ENCODE measurements at places on chromosomes 3 and 15. TPM values are rescaled to one million over a fixed set of nuclear protein-coding genes. Genes with fewer than 3 reads are reported as not detected.

DNA sequence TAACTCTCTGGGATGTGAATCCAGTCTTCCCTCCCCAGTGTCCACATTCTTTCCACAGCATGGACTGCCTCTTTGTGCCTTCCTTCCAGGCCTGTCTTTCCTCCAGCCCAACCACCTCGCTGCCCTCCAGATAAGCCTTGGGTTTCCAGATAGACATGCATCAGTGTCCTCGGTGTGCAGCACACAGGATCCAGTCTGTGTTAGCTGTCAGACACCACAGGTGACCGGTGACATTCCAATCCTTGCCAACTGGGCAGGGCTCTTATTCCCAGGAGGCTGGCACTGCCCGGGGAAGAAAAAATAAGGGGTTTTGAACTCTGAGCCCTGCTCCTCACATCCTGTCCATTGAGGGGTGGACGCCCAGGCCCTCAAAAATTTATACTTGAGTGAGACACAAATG lies 6.0 kb upstream of the SLC6A1 start:
- no peak for DNase-seq

GRCh38 chr15:85457392-85457968 lies 77.1 kb downstream of the AKAP13 start:
- no peak for DNase-seq

DNA sequence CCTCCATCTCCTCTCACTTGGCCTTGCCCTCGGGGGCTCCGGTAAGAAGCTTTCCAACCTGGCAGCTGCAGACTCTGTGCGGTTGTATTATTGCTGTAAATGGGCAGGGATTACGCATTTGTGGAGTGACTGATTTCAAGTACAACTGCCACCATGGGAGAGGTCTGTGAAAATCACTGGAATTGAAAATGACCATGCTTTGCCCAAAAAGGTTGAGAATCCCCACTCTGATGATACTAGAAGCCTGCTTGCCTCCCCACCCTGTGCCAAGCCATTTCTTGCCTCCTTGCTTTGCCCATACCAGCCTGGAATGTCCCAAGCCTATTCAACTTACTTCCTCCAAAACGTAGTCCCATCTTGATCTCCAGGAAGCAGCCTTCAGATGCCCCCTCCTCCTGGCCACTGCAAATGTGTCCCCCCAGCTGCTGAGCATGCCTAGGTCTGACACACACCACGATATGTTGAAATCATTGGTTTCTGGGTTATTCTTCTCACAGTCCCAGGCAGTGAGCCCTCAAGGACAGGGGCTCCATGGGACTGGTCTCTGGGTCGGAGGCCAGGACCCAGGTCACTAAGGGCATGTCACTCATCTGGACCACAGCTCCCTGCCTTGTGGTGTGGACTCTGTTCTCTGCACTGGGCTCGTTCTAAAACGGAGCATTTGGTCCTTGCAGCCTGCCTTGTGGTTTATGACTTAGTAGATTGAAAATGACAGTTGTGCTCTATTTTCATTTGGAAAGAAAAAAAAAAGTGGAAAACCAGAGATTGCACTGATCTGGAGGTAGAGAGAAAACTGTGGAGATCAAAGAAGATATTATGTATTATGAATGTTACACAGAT lies 42.9 kb downstream of the SMAD3 start:
- DNase-seq = peak; percentile 59

DNA sequence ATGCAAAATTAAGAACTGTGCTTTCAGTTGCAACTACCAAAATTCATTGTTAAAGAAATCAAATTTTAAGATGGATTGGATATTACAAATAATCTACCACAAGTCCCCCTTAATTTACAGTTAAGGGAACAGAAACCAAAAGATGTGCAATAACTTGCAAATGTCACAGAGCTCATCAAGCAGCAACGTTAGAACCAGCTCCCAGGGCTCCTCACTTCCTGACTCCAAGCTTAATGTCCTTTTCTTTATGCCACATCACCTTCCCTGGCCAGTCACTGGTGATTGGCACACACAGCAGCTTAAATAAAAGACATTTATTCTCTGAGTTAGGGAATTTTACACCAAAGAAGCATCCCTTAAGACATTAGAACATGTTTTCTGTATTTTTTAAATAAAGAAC lies 159.7 kb downstream of the RSL24D1 start:
- no peak for DNase-seq

- DNase-seq = no peak
These were observed 576.3 kb upstream of the NECTIN3 start for GRCh38 chr3:110495201-110495927.

GRCh38 chr3:55771503-55771902 lies 284.4 kb upstream of the WNT5A start:
- DNase-seq = no peak

GRCh38 chr3:113953677-113954076 lies 5.9 kb downstream of the ZDHHC23 start:
- DNase-seq = peak; percentile 30

DNA sequence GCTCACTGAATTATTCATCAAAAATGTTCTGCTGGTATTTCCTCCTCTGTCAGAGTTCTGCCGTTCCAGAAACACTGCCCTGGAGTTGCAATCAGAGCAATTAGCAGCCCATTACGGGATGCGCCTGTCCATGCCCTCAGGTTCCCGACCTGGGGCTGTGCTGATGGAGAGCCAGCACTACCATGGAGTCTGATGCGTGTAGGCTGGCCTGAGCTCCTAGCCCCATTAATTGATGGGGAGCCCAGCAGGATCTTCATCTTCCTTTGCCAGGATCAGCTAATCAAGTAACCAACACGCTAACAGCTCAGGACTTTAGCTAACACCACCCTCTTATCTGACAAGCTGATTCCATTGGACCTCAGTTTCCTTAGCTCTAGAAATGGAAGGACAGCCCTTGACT lies 164.2 kb downstream of the ABHD5 start:
- DNase-seq = no peak

GRCh38 chr3:141346418-141346817 lies 21.9 kb upstream of the ZBTB38 start:
- no peak for DNase-seq

Gene ABHD14A
- total RNA-seq = 37.9 TPM

Gene ATP13A4
- total RNA-seq = not detected

Gene FMN1
- total RNA-seq = 2.0 TPM

Gene SAMMSON
- not detected for total RNA-seq

Gene FBXL22
- 0.32 TPM for total RNA-seq

Gene MRPL47
- 25.0 TPM for total RNA-seq

Gene ADGRG7
- not detected for total RNA-seq
